Hypothalamus (tissue), 51 donors: ENCODE measurements at places on chromosomes 5 and 9.
A peak's percentile ranks its signal among the peaks of the same experiment; 100 is the strongest.

GRCh38 chr5:166768536-166768935, 1522.9 kb upstream of the WWC1 start:
- no peak for DNase-seq

- peak; percentile 31 for DNase-seq
Measured at GRCh38 chr9:1051584-1052275, 1.6 kb downstream of the DMRT2 start.

DNA sequence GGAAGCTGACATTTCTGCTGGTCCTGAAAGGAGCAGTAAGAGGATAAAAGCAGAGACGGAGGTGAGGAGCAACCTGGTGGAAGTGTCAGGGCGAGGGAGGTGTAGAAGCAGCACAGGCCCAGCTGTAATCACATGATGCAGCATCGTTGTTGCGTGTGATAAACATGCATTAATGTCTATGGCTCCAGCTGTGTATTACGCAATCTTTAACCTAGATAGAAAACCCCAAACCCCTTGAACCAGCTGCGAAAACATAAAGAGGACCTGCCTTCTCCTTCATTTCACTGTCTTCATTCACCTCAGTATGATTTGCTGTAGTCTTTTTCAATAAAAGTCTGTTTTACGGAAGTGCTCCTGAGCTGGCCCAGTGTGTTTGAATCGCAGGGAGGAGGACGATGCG, 162.9 kb downstream of the NTRK2 start:
- no peak for DNase-seq

- peak; percentile 31 for DNase-seq
Measured at GRCh38 chr9:136372561-136373299, 739 bp downstream of the CARD9 start.

DNA sequence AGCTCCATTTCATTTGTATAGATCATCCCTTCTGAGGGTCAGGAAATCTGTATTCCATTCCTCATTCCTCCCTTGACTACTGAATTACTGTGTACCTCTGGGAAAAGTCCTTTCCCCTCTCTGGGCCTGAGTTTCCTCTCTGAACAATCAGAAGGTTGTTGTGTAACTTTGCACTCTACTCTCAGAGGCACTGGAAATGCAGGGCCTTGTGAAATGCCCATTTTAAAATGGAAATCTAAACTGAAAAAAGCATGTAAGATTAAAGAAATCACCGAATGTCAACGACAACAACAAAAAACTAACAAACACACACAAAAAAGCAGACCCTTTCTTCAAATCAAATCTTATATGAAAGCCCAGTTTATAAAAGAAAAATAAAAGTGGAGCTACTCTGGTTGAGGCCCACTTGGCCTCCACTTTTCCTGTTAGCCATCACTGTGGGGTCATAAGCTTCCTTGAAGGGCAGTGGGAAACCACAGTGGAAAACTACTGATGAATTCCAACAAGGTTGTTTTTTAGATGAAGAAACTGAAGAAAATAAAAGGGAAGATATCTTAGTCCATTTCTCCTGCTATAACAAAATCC, 21.6 kb upstream of the GRPEL2 start:
- DNase-seq = no peak

DNA sequence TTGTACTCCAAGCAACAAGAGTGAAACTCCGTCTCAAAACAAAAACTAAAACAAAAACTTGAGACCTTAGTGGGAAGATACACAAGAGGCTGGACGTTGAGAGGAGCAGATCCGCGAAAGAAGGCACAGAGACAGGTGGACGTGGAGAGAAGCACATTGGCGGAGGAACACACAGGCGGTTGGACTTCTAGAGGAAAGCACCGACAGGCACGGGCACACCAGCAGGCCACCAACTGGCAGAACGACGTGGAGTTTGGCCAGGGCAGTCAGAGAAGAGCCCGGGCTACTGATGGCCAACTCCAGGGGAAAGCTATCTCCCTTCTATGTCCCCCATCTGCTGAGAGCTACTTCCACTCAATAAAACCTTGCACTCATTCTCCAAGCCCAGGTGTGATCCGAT, 482.7 kb downstream of the GABRG2 start:
- no peak for DNase-seq

DNA sequence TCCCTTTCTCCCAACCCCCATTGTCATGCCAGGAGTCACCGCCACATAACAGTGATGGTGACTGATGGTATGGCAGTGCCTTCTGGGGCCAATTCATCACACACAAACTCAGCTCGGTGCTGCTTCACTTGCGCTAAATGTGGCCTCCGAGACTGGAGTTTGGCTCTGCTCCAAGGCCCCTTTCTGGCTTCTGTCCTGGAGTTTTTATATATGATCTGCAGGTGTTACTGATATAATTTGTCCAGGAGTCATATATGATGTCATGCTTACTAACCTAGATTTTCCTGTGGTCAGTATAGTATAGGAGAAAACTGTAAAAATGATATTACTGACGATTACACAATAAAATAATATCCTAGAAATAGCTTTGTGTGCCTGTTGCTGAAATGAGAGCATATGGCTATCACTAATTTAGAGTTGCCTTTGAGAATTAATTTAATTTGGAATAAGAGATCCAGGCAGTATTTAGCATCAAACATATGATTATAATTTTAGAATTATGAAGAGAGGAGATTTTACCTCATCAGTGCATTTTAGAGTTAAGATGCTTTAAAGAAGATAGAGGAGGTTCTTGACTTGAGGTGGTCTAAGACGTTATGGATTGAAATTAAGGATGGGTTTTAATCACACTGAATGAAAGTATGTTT, 334.1 kb upstream of the CD180 start:
- DNase-seq = no peak

DNA sequence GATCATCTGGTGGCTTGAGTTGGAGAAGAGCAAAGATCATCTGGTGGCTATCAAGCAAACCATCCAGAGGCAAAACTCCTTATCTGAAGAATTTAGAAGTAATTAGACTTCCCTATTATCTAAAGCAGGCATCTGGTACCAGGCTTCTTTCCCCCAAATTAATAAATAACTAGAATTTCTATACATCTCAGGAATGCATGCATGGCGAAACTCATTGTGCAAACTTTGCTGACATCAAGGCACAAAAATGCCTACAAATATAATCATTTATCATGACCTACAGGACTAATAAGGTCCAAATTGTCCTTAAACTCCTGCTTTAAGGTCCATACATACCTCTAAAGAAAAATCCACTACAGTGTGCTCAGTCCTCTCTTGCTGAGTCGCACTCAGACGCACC, 6.0 kb downstream of the OR13D1 start:
- DNase-seq = no peak

- no peak for DNase-seq
Measured at GRCh38 chr9:128054087-128054486, 13.0 kb downstream of the NAIF1 start.

DNA sequence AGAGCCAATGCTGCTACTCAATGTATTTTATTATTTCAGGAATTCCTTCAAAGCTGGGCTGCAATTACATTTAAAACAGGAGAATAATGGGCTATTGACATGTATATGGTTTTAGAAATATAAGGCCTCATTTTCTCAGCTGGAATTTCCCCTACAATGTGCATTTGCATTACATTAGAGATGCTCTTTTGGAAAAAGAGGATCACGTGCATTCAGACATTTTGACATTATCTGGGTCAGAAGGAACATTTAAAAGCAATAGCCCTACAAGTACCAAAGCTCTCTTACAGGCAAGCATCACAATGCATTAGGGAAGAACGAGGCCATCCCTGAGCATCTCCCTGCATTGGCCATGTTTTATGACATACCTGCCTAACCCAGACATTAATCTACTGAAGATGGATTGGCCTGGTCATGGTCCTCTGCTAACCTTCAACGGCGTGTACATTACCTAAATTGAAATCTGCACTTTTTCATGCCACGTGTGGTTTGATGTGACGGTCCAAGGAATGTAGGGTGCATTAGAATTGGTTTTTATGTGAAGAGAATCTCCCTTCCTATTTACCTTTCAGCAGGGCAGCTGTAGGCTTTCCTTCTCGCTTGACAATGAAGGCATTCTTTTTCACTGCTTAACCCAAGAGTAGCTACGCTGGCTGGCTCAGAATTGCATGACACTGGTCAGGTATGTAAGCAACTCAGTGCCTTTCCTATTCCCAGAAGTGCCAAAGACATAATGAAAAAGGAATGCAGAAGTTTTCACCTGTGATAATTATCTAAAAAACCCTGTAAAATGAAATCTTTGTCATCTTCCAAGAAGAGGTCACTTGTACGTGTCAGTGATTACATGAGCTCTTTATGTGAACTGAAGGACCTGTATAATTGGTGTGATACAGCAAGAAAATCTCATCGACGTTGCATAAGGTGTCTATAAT, 212.3 kb upstream of the MPDZ start:
- DNase-seq = no peak

DNA sequence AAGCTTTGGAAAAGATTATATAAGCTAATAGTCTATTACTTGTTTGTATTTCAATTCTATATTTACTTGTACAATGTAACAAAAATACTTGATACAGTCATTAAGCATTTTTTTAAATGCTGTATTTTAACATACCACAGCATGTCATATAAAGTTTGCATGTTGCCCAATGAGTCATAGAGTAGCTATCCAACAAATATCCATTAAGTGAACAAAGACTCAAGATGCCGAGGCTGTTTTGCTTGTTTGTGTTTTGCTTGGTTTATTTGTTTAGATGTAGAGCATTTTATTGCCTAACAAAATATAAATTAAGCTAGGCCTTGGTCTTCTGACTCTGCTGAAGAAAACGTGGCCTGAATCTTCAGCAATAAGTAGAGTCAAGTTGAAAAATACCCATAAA, 1584.3 kb upstream of the NUDT12 start:
- no peak for DNase-seq

DNA sequence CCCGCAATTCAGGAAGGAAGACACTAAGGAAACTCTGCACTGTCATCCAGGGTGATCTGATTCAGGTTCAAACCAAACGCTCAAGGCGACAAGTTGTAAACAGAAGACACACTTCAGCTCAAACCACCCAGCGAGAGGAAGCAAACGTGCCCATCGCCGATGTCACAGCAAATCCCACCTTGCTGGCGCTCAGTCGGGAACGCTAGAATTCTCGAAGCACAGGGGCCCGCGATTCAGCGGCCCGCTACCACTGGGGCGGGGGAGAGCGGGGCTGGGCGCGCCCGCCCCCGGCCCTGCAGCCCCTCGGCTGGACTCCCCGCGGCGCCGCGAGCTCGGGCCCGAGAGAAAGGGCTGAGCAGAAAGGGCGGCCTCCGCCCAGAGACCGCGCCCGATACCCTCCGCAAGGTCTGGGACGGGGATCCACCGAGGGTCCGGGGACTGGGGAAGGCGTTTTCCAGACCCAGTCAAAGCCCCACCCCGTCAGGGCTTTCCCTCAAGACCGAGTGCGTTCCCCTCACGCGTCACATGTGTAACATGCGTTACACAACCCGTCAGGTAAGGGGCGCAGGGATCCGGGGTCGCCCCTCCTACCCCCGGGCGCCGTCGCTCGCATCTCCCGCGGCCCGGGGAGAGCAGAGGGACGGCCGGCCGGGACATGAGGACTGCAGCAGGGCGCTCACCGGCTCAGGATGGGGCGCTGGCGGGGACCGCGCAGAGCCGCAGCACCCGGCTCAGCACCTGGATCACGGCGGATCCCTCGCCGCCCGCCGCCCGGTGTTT, 469 bp downstream of the AGTPBP1 start:
- peak; percentile 46 for DNase-seq

GRCh38 chr5:33692980-33693379, 198.8 kb downstream of the ADAMTS12 start:
- DNase-seq = no peak

DNA sequence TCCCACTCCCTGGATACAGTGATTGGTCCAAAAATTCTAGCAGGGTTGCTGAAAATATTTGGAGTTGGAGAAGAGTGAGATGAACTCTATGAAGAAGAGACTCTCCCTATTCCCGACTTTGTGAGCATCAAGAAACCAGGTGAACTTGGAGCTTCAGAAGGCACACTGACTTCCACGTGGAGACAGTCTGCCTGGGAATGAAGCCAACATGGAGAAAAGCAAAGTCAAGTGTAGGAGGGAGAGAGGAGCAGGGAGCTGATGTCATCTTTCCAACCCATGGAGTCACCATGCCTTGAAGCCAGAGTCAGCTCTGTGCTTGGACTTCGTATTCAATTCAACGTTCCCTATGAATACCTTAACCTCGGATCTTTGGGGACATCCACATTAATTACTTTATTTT, 125.1 kb downstream of the NPR3 start:
- no peak for DNase-seq

- DNase-seq = no peak
Measured at GRCh38 chr5:72991394-72991793, 35.6 kb downstream of the FCHO2 start.

DNA sequence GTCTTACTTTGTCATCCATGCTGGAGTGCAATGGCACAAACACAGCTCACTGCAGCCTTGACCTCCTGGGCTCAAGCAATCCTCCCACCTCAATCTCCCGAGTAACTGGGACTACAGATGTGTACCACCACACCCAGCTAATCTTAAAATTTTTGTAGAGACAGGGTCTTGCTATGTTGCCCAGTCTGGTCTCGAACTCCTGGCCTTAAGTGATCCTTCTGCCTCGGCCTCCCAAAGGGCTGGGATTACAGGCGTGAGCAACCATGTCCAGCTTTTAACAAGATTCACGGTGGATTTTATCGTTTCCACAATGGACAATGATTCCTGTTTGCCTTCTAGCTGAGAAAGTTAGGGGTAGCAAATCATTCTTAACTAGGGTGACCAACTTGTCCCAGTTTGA, 165.9 kb downstream of the ZNF608 start:
- no peak for DNase-seq

DNA sequence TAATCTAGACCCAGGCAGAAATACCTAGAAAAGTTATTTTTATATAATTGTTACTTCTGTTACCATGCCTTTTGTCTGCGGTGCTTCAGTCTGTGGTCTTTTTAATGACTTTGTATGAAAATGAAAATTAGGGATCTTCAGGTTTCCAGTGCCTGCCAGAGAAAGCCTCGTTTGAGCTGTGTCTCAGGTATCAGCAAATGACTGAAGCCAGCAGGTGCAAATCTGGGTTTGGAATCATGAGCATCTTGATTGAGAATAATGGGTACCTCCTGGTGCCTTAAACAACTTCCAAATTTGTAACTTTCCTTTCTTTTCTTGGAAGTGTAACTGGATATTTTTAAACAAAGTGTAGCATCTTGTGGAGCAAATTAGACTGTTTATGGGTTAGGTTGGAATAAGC, 4.3 kb downstream of the ZBTB34 start:
- no peak for DNase-seq

GRCh38 chr5:9067154-9067553, 478.7 kb downstream of the SEMA5A start:
- DNase-seq = no peak

DNA sequence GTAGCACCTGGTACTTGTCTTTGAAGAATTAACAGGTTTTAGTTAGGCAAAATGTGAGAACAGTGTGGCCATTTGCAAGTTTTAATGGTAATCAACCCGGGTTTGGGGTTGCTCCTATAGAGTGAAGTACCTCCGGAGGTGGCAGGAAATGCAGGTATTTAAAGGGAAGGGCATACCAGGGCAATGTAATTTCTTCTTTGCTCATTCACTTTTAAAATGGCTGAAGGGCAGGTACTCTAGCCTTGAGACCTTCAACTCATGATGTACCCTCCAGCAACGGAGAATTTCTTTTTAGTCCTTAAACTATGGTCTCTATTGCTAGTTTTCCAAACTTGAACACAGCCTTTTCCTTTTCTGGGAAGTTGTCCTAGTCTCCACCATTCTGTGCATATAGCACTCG, 1.3 kb upstream of the HSPA4 start:
- no peak for DNase-seq
